ENCODE measurements at places on chromosomes 7 and 10.

DNA sequence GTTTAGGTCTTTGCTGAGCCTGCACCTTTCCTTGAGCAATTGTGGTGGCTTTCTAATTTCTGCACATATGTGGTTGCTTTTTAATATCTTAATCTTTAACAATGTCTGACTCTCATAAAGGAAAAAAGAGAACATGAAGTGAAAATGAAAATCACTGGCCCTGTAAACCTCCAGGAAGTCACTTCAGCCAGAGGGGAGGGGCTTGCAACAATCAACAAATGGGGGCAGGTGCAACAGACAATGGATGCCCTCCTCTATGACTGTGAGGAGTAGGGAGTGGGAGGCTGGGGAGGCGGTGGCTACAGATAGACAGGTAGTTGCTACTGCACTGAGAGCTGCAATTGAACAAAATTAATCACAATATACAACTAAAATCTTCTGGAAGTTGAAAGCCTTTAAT, 1377.4 kb downstream of the XPNPEP1 start:
- no peak for DNase-seq

GRCh38 chr7:78080241-78080640, 281.7 kb downstream of the PHTF2 start:
- no peak for DNase-seq

DNA sequence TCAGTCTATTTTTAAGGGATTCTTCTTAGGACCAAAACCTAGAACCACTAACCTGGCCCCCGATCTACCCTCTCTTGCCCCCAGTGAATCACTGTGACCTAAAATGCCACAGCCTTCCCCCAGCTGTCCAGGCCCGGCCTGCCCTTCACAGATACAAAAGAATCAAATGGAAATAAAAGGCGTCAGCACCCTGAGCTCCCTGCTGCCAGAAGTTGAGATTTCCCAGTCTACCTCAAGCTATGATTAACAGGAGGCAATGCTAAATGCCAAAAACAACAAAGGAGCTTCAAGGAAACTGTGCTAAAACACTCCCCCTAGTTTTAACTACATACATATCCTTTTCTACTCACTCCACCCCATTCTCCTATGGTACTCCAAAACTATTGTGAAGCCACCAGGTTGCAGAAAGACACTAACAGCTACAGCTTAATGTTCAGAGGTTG, 67.8 kb downstream of the GSAP start:
- peak; percentile 82 for DNase-seq

- DNase-seq = no peak
Observed at GRCh38 chr7:129468547-129468946, 33.8 kb upstream of the SMKR1 start.

GRCh38 chr7:130758429-130759056, 24.5 kb upstream of the KLF14 start:
- DNase-seq = peak; percentile 69

DNA sequence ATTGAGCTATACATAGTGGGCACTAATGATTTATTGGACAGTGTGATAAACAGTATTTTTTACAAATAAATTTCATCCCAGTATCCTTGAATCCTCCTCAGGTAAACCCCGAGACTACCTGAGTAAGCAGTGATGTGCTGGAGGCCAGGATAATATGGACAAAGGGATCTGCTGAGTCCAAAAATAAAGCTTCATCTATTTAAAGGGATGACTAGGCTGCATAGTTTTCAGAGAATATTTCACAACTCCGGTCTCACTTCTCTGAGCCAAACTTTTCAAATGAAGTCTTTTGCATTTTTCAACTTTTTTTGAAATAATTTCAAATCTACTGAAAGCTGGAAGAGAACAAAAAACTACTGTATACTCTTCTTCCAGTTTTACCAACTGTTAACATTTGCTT, 2.5 kb downstream of the ACTR3B start:
- DNase-seq = peak; percentile 48

GRCh38 chr10:110672580-110672919, 28.4 kb downstream of the RBM20 start:
- DNase-seq = no peak

GRCh38 chr10:72417971-72418370, 63.3 kb upstream of the DNAJB12 start:
- no peak for DNase-seq

DNA sequence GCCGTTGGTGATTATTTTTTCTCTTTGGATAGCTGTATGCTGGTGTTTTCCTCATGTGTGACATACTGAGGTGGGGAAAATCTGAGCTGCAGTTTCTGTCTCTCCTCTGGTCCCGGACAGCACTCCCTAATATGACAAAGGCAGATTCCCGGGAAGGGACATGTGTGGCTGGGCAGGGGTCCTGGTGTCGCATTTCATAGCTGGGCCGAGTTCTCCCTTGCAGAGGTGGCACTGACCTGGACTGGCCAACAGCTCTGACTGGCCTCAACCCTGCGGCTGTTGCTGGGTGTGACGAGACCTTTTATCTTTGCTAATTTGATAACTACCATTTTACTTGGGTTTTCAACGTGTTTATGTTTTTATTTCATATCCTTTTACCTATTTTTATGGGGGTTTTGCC, 248.6 kb upstream of the TCERG1L start:
- DNase-seq = no peak

DNA sequence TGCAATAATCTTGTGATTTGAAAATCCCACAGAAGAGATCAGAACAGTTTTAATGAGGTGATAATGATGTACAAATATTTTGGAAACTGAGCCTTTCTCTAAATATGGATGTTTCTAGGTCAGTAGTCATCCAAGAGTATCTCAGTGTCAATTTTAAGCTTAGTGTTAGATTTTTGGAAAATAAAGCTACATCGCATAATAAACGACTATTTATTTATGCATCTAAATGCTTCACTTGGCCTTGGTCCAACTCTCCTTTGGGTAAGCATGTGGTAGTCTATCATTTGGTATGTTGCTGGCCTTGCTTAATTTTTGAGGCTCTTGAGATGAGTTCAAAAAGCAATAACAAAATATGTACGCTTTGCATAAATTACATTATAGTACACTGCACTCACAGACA, 5.4 kb upstream of the PPP1R9A start:
- no peak for DNase-seq

DNA sequence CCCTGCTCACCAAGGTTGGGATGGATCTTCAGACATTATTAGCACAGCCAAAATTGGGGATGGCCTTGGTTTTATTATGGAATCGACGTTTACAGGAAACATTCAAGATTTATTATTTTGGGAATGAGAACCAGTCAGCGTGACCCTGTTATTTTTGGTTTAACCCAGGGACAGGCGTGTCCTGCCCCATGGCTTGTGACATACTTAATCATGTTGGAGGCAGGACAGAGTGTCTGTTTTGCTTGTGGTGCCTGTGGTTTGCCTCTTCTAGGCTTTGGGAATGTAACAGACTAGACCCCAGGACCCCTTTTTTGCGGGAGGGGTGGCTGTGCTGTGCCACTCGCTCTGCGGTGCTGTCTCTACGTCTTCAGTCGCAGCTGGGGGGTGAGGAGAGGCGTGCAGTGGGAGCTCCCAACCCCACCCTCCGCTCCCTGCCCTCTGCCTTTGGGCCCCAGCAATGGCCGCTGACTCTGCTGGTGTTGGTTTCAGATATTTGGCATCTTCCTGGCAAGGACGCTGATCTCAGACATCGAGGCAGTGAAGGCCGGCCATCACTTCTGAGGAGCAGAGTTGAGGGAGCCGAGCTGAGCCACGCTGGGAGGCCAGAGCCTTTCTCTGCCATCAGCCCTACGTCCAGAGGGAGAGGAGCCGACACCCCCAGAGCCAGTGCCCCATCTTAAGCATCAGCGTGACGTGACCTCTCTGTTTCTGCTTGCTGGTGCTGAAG, 20.1 kb upstream of the SH2D4B start:
- DNase-seq = no peak

DNA sequence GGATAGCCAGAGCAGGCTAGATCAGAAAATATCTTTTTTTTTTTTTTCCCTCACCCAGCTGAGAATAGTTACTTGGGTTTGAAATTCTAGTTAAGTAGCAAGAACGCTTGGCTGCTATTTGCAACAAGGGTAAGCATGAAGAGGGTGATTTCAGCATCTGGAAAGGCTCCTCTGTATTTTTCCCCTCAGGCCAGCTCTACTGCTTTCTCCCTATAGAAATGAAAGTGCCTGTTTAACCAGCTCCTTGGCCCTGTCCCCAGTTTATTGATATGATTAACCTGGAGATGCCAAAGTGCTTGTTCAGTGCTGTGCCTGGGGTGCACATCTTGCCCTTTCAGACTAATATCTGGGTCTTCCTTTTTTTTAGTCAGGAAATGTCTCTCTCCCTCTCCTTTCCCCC, 37.1 kb downstream of the AP3M1 start:
- peak; percentile 22 for DNase-seq

DNA sequence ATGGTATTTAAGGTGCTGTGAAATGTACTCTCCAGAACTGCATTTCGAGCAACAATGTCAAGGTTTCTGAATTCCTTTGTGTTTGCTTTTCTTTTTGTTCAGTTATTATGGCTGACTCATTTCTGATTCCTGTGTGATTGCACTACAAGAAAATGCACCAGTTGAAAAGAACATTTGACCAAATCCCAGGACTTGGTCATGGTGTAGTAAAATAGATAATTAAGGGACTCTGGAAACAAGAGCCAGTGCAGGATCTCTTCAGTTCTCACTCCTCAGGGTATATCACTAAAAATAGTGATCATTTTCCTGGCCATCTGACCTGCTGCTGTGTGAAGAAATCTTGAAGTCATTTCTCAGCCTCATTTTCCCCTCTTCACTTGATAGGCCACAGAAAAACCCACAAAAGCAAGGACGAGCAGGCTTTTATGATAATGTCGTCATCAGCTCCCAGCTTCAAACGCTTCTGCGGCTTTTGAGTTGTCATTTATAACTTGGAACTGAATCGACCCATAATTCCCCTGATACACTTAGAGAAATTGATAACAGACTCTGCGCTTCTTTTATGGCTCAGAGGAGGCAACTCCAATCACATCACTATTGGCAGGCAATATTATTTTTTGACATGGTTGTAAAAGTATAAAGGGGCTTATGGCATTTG, 274.7 kb downstream of the HDAC9 start:
- peak; percentile 81 for DNase-seq

DNA sequence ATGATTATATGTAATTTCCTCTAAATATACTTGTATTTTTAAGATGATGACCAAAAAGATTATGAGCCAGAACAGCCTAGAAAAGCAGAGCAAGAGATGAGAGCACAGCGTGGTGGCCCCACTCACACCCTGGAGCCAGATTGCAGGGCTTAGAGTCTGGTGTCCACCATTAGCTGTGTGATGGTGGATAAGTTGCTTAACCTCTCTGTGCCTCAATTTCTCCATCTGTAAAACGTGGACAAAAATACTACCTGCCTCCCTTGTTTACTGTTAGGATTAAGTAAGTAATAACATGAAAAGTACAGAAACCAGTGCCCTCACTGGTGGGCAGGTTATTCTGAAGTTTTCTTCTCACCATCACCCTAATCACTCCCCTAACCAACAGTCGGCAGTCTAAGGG, 212.3 kb downstream of the COBL start:
- DNase-seq = no peak
